Skeletal muscle cell (primary cell): ENCODE measurements at places on chromosomes 3 and 15.

- peak; percentile 47 for DNase-seq
Observed at GRCh38 chr3:65945480-65945879, 93.2 kb downstream of the MAGI1 start.

GRCh38 chr3:172627057-172627809 lies 83.6 kb downstream of the NCEH1 start:
- no peak for DNase-seq

DNA sequence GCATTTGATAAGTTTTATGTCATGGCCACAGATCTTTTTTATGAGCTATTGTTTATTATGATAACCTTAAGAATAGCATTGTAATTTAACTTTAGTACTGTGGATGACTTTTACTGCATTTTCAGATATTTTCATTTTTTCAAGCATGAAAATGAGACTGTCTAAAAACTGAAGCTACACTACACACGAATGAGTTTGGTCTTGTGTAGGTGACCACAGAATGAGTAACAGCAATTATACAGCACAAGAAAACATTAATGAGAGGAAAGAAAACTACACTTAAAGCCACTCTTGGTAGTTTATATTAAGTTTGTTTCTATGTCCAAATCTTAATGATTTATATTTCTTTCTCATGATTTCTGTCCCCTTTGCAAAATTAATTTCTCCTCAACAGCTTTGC lies 809.2 kb downstream of the NAALADL2 start:
- DNase-seq: no peak

DNA sequence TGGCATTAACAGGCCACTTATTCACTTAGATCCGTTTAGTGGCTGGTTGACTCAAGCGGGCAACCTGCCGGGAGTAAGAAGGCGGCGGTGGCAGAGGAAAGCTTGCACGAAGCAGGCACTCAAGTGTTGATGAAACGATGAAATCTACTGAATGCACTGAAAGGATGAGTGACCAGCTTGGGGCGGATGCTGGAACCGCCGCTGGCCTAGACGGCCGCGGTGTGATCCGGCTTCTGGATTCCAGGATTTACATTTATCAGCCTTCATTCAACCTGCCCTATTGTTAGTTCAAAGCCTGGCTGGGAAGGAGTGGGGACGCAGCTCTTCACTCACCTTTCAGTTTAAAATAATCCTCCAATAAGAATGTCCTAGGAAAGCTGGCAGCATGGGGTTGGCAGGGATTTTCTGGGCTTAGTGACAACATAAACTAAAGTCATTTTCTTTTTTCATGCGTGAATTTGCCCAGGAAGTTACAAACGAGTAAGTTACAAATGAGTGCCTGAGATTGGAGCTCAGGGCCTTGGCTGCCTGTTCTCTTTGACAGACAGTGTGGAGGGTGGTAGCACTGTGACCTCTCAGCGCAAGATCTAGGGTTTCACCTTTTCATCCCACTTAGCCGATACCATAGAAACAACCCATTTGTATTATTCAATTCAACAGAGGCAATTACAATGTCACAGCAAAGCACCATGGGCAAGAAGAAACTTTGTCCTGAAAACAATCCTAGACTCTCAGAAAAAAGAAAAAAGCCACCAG lies 1.1 kb upstream of the PLCH1 start:
- DNase-seq: no peak

DNA sequence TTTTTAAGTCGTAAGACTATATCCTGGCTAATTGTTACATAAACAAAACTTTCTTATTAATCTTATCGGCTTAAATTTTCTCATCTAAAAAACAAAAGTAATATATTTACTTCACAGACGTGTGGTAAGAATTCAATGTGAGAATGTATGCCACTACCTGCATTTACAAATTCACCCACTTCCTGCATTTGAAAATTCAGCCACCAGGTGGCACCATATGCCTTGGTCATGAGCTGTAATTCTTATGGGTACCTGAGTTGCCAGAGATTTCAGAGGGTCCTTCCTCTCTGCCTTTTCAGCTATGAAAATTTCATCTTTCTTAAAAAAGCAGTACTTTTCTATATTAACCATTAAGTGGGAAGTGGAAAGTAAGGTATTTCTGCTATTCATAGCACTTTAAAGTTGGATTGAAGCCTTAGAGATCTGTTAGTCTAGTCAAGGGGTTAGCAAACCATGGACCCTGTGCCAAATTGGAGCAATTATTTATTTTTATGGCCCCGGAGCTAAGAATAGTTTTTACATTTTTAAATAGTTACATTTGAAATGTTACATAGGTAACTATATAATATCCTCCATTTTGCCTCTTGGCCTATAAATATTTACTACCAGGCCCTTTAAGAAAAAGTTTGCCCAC lies 127.8 kb downstream of the HCN4 start:
- DNase-seq: peak; percentile 13

GRCh38 chr3:47452453-47453215 lies 23.1 kb downstream of the SCAP start:
- no peak for DNase-seq

GRCh38 chr3:2727610-2728318 lies 382.4 kb downstream of the IL5RA start:
- no peak for DNase-seq

DNA sequence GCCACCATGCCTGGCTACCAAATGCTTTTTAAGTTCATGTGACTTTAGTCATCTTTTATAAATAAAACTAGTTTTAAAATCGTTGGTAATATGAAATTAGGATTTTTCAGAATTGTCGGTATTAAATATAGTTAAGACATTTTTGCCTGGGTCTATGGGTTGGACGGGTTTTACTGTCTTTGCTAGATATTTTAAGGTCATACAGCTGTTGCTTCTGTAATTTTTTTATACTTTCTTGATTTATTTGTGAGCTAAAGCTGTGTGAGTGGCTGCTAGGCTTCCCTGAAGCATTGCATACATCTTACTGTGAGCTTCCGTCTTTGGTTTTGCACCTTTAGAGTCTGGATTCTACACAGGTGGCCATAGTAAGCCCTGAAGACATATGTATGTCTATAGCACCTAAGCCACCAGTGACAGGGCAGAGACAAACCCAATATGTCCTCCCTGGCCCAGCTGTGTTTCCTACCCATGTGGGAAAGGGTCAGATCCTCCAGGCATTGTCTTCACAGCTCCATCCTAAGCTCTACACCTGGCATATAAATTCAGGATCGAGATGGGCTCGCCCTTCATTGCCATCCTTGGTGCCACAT lies 16.6 kb upstream of the ZNF710 start:
- no peak for DNase-seq

DNA sequence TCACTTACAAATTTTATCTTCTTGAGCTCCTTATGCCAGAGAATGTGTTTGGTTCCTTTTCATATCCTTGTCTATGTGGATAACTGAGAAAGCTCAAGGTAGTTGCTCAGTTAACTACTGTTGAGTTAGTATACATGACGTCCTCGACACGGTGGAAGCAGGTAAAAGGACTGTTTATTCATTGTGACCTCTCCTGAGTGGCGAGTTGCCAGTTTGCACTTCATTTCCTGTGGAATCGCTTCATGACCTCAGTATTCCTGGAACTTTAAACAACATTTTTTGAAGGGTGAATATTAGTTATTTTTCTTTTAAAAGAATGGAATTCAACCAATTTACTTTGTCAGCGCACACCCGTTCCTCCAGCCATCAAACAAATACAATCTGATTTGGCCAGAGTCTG lies 1.2 kb upstream of the TPRG1 start:
- DNase-seq: no peak

DNA sequence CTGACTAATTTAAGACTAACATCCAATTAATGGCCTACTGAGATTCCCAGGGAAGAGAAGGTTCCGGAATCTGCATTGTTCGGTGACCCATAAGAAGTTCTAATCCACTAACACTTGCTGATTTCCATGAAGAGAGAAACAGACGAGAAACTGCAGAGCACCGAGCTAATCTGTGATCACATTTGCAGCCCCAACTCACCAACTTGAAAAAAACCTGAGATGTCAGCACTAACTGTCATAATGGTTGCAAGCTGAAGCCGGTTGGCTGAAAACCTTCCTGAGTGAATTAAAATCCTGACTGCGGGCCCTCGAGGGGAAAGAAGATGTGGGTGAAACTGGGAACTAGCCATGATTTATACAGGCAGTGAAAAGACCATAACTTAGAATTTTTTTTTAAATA lies 204.8 kb upstream of the IGF1R start:
- no peak for DNase-seq

DNA sequence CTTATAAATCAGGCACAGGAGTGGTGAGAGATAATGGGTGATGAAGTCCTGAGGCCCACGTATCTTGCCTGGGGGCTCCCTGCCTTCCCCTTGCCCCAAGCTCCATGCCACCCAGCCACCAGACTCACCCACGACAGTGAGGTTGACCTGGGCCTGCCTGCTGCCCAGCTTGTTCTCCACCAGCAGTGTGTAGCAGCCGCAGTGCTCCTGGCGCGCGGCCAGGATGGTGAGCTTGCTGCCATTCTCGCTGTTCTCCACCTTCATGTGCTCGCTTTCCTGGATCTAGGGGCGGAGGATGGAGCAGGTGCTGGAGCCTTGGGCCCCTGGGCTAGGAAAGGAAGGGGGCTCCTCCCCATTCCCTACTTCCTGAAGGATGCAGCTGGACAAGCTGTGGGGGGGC lies 79.1 kb upstream of the HACD2 start:
- no peak for DNase-seq

DNA sequence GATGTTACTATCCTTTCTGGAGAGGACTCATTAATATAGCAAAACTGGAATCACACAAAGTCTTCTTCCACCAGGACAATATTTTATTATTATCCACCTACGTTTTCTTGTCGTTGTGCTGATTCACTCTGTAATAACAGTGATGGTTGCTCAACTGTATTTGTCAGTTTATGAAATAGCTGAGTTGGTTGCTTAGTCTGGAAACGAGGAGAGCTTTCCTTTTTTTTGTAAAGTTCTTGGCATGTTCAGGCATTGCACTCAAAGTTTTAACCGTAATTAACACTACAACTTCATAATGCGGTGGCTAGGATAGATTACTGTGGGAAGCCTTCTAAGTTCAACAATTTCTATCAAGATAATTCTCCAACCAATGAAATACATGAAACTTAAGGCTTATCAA lies 131.2 kb downstream of the RAP2B start:
- DNase-seq: peak; percentile 62

GRCh38 chr3:88312256-88312655 lies 162.5 kb downstream of the C3orf38 start:
- no peak for DNase-seq

GRCh38 chr3:93855401-93855800 lies 118.3 kb downstream of the PROS1 start:
- no peak for DNase-seq

DNA sequence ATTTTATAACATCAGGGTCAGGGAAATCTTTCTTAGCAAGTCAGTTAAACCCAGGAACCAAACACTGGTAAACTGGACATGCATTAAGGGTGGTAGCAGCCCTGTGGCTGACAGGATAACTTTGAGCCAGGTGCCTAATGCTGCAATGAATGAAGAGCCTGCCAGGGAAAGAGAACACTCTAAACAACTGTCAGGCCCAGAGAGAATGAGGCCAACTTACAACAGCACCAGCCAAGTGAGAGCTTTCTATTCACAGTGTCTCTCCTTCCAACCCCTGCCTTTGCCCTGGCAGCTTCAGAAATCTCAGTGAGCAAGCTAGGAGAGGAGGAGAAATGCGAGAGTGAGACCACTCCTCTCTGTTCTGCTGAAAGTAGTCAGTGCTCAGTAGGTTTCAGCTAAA lies 50.4 kb upstream of the ATP2C1 start:
- DNase-seq: no peak

- no peak for DNase-seq
Observed at GRCh38 chr15:77347197-77347596, 72.7 kb downstream of the PEAK1 start.

DNA sequence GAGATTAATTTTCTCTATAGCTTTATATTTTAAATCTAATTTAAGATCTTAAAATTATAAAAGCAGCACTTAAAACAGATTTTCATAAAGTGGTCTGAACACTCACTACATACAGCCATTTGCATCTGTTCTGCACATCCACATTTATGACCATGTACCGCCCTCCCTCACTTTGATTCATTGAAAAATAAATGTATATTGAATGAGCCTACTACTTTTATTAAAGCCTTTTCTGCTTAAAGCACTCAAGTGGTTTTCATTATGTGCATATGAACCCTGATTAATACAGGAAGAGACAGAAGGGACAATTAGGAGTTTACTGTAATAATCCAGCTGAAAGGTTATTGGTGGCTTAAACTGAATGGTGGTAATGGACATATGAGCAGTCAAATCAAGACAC lies 129.4 kb downstream of the DLG1 start:
- no peak for DNase-seq

- no peak for DNase-seq
Observed at GRCh38 chr15:70308735-70309434, 211.2 kb upstream of the TLE3 start.

GRCh38 chr3:138401834-138402233 lies 32.6 kb upstream of the ESYT3 start:
- no peak for DNase-seq
